ENCODE measurements at places on chromosomes 6 and 20.
A peak's percentile ranks its signal among the peaks of the same experiment; 100 is the strongest.

DNA sequence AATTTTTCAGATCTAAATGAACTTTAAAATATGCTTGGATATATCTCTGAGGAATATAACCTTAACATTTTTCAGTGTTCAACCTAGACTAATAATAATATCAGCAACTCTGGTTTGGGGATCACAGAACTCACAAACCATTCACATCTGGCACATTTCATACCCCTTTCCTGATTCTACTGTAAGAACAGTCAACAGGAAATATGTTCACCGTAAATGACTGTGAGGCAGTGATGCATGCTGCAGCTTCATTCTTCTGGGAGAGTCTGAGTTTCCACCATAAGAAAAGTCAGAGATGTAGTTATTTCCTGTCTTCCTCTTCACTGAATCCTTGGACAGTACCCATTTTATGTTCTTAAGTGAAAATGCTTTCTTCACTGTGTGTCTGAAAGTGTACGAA, 134.2 kb upstream of the IFNGR1 start:
- no peak for DNase-seq

GRCh38 chr6:25026723-25027122, 91.0 kb upstream of the RIPOR2 start:
- DNase-seq: no peak

GRCh38 chr6:138970159-138970558, 17.9 kb downstream of the REPS1 start:
- DNase-seq: no peak

DNA sequence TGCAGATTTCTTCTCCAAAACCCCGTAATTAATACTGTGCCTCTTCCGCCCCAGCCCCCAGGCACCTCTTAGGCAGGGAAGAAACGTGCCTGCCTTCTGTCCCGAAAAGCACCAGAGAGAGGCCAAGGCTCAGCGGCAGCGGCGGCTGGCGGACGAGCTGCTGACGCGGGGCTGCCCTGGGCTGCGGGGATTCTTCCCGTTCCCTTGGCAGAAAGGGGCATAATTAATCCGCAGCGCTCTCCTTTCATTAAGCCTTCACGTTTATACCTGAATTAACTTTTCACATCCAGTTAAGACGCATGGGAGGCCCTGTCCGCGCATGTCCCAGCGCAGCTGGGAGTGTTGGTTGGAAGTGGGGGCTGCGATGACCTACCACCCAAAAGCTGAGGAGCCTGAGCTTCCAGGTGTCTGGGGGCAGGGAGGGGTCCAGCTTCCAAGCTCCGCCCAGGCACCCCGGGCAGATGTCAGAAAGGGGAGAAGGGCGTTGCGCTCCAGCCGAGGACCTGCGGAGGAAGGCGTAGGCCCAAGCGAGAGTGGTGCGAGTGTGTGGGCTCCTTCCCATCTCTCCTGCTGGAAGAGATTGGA, 167.4 kb upstream of the LRFN2 start:
- DNase-seq: no peak

DNA sequence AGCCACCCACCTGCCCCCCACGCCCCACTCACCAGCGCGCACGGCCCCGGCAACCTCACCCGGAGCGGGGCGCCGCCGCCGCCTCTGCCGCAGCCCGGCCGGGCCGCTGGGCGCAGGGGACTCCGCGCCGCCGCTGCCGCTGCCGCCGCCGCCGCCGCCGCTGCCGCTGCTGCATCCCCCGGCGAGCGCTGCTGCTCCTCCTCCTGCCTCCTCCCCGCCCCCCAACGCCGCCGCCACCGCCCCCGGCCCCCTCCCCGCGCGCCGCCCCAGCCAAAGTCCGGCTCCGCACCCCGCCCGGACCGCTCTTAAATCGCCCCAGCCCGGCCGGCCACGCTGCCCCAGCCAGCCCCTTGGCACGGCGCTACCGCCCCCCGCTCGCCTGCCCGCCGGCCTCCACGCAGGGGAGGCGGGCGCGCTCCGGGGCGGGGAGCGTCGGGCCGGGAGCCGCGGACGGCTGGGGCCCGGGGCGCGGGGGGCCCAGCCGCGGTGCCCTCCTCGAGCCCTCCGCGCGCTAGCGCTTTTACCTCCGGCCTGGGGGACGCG, at the start of gene SULF2:
SULF2 (minus strand) TSS at position 171 of the 543 bp plus-strand sequence. CDS start 28,118 bp downstream, outside the sequence.
- no peak for DNase-seq

- DNase-seq: no peak
These were observed 49.7 kb downstream of the PAK5 start for GRCh38 chr20:9789131-9789530.

DNA sequence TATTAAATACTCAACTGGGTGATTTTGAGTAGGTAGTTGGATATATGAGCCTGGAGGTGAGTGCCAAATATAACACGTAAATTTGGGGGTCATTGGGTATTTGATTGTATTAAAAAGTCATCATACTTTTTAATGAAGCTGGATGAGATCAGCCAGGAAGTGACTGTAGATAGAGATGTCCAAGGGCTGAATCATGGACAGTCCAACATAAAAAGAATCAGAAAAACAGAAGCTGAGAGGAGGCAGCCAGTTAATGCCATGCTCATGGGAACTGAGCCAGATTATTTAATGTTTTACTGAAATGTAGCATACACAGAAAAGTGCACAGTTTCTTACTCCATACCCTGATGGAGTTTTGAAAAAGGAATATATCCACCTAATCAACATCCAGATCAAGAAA, 435.5 kb upstream of the PLCB4 start:
- DNase-seq: no peak

GRCh38 chr6:25043892-25044291, 108.1 kb upstream of the RIPOR2 start:
- DNase-seq: peak; percentile 70

DNA sequence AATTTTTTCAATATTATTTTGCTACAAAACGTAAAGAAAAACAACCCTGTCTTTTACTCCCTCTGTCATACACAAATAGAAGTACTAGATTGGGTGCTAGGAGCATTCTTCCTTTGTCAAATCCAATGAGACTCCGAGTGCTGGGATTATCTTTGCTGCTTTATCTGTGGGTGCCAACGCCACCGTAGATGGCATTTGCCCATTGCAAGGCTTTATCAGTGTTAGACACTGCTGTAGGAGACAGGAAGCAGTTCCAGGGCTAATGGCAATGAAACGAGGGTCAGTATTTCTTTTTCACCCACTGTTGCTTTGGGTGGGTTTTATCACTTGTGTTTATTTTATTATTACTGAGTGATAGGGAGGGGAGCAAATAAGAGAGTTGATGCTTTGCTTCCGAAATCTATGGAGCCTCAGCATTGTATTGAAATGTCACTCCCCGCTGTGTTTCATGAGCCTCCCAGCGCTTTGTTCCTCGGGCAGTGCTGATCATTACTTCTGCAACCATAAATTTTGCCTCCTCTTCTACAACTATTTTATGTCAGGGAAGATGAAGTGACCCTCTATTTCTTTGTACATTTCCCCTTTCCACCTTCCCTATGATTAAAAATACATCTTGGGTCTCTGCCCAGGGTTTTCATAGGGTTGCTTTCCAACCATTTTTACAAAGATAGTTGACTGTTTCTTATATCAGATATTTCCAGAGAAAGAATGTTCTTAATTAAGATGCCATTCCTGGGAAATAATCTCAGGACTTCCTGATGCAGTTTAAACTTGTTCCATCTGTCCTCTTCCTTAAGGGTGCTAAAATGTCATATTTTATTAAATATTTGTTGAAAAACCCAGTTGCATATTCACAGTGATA, 86.7 kb upstream of the LAMP5 start:
- no peak for DNase-seq

- DNase-seq: no peak
These were observed 19.8 kb downstream of the ADGRF5 start for GRCh38 chr6:46901882-46902314.

GRCh38 chr6:48744948-48745347, 634.0 kb upstream of the PTCHD4 start:
- DNase-seq: no peak

DNA sequence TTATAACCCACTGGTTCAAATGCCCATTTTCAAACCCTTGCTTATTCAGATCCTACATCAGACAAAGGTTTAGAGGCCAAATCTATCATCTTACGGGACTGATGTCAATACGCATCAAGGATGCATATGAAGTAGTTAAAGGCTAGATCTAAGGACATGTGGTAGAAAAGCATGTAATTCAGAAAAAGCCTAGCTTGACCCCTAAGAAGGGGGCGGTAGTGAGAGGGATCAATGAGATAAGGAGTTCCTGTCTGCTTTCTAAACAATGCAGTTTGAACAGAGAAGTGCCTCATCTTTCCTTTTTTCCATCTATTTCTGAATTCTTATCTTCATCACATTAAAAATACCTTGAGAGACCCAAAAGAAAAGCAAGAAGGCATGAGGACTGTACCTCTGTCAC, 237.7 kb downstream of the ARHGAP18 start:
- DNase-seq: no peak

- no peak for DNase-seq
These were observed 48.4 kb downstream of the FOXF2 start for GRCh38 chr6:1437553-1438406.

- no peak for DNase-seq
These were observed 1074.3 kb downstream of the KIF16B start for GRCh38 chr20:15498926-15499325.

DNA sequence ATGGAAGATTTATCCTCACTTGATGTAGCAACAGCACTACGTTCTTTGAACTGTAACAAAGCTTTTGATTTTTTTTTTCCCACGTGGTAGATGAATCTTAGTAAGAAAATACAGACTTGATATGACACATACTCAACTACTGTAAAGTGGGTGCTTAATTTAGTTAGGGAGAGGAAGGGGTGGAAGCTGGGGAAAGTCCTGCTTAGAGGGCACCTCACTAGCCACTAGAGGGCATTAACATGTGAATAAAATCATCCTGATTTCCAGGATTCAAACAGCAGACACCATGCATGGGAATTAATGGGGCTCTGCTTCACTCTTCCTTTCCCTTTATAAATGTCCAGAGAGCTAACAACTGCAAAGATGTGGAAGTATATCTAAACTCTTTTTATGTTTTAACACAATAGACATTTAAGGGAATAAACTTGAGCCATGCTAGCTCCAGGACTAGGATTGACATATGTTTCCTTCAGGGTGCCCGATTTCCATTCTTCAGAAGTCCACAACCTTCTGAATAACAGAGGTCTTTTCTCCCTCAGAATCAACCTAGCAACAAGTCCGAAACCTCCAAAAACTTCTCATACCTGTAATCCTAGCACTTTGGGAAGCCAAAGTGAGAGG, 250.1 kb downstream of the ATXN1 start:
- peak; percentile 75 for DNase-seq

- no peak for DNase-seq
These were observed 48.3 kb downstream of the OR2B6 start for GRCh38 chr6:28005152-28005890.

DNA sequence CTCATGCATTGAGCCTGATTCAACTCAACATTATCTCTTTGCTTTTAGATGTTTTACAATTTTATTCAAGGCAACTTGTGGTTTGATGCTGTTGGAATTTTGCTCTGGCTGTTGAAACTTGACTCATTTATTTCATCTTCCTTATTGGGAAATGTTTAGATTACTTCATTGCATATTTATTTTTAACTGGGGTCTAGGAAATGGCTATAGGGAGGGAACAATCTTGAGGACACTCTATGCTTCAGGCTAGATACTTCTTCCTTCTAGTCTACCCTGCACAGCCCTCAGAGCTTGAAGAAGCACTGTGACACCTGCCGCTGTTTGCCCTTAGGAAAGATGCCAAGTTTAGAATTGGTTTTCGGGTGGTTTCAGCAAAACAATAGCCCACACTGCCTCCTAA, 183.4 kb downstream of the ADGRG6 start:
- DNase-seq: no peak

DNA sequence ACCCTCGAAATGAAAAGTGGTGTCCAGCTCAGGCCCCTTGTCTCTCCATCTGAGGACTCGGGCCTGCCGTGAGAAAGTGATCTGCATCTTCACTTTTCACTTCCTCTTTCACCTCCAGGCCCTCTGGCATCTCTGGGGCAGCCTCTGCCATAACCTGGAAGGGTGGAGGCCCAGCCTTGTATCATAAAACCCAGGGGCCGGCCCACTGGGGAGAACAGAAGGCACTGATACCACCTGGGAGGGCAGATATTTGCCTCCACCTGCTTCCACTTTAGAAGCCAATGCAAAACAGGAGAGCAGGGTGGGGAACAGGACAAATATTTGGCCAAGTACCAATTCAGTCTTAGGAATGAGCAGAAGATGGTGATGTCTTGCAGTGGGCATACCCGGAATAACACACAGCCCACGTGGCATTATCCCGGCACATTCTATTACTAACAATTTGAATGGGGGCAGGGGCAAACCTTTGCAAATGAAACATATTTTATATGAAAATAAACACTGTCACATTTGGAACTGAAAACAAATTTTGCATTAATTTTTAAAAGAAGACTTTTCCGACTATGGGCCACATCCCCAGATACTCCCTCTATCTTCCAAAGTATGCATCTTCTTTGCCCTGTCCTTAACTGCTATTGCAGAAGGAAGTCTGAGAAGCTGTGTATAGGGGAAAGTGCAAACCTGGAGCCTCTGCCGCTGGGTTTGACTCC, 69.2 kb upstream of the TBC1D7 start:
- no peak for DNase-seq

- DNase-seq: no peak
These were observed 42.1 kb downstream of the HLA-DPB1 start for GRCh38 chr6:33117811-33118277.

DNA sequence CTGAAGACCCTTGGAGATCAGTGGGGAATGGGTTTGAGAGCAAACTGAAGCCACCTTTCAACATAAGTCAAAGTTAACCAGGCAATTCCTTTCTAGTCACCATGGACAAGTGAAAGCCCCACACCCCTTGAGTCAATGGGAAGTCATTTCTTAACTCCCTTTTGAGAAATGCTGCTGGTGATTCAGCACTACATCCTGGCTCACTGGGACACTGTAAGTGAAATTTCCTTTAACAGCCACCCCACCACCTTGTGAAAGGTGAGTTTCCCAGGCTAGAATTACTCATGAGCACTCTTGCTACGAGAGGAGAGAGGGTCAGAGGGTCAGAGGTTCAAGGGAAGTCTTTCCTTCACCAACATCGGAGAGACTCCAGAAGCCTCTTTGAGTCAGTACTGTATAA, 93.3 kb upstream of the MARCKS start:
- DNase-seq: peak; percentile 93

- DNase-seq: no peak
These were observed 17.6 kb downstream of the RMND1 start for GRCh38 chr6:151434369-151434768.

DNA sequence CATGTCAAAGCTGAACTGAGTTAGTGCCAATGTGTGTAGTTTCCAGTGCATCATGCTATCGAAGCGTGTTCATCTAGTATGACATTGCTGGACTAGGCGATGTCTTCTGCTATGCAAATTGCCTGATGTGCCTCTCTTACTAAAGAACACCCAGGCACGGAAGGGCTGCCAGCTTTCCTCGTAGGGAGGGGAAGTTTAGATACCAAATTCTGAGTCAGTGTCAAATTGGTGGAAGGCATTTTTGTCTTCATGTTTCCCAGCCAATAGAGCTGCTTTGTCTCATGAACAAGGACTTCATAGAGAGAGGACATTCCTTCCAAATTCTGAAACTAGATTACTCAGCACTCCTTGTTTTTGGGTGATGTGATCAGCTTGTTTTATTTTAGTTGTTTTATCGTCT, 320.1 kb downstream of the BTBD3 start:
- DNase-seq: no peak

- no peak for DNase-seq
These were observed 4.2 kb upstream of the PHIP start for GRCh38 chr6:79082304-79082703.
